Fibroblast of skin of abdomen (primary cell): ENCODE measurements at places on chromosomes 1 and 21.

- no peak for DNase-seq
Measured at GRCh38 chr1:26274801-26275425, 5.0 kb upstream of the SH3BGRL3 start.

DNA sequence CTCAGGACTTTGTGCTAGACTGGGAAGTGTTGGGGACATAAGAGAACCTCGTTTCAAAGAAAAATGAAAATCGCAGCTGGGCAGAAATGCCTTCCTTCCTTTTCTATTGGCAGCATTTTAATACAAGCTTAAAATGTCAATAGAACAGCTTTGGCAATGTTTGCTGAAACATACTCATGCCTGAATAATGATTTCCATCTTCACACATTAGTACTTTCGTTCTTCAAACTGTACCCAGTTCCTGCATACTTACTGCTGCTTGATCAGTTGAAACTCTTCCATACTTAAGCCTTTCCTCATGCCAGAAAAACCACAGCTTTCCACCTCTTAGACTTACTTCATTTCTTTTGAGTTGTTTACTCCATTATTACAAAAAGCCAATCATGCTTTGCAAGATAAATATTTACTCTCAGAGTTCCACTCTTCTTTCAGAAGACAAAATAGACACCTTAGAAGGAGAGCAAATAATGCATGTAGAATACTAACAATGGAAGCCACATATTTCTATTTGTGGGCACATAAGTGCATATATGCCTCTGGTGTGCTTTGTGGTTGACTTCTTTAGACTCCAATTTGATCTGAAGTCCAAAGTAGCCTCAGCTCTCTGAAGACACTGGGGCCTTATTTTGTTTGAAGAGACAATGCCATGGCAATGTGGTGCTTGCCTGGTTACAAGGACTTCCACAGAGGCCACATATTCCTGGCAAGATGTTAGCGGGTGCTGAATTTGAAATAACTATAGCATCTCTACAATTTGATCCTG lies 22.7 kb upstream of the CD55 start:
- DNase-seq = peak; percentile 26

GRCh38 chr1:203360547-203361185 lies 9.7 kb upstream of the FMOD start:
- DNase-seq = no peak

DNA sequence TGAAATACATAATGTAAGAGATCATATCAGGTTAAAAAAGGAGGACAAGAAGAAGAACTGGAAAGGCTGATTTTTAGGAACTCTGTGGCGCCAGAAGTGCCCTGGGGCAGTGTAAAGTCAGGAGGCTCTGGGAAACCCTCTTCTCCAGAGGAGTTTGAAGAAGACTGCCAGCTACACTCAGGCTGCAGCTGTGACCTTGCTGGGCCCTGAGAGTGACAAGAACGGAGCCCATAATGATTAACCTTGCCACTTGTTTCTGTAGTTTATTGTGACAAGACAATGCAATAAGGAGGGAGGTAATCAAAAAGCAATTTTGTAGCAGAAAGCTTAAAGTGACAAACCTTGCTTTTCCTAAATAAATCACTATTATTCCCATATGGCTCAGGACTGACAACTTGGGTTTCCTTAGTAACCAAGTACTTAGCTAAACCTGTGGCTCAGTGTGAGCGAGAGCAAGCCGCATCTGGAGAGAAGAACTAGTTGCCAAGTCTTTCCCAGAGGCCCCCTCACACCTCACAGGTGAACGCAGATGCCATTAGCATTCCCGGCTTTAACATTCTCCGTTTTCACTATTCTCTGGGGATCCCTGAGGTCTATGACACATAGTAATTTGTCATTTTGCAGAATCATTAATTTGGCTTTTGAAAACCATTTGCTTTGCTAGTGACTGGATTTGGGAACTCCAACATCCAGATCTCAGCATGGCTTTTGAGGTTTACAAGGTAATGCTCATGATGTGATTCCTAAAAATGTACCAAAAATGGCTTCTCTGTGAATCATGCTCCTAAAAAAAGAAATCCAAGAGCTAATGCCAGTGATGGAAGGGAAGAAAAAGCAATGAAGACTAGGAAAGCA lies 115.9 kb downstream of the OMA1 start:
- DNase-seq = peak; percentile 63

GRCh38 chr1:150762552-150762951 lies 3.0 kb downstream of the CTSS start:
- DNase-seq = no peak

DNA sequence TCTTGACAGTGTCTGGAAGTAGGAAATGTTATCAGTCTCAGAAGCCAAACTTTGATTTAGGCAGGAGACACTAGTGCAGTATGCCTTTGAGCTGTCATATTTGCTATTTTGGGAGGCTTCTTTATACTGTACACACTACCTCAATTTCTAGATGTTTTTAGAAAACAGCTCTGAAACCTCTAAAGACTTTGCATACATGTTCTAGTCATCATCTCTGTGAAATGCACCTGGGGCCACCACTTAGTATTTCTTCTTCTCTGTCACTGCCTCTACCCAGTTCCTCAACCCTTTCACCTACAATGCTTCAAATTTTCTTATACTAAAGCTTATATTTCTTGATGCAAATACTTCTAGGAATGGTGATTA lies 29.1 kb upstream of the PLA2G4A start:
- DNase-seq = no peak

GRCh38 chr1:173122958-173123852 lies 72.5 kb upstream of the TNFSF18 start:
- DNase-seq = peak; percentile 91

- DNase-seq = no peak
Measured at GRCh38 chr1:9275161-9275560, 17.5 kb upstream of the SPSB1 start.
